Retinal pigment epithelial cell (primary cell): ENCODE measurements at places on chromosomes 6 and 20.

- no peak for DNase-seq
These were observed 27.0 kb upstream of the CCN5 start for GRCh38 chr20:44688053-44688625.

DNA sequence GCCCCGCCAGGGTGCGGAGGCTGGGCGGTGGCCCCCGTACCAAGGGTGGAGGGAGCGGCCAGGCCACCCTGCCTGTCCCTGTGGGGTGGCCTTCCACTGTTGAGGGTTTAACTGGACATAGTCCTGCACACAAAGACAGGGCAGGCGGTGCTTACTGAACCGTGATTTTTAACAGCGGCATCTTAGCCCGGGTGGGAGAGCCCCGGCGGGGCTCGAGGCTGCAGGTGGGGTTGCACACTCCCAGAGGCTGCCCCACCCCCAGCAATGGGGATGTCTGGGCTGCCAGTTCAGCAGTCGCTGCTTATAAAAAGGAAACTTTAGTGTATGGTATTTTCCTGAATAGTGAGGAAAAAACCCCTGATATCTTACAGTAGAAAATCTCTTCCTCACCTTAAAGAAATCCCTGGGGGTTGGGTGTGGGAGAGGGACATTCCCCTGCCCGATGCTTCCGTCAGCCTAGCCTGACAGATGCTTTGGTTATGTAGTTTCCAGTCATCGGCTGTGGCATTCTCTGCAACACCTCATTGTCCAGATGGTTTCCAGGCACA, 79.4 kb downstream of the IRF4 start:
- no peak for DNase-seq

DNA sequence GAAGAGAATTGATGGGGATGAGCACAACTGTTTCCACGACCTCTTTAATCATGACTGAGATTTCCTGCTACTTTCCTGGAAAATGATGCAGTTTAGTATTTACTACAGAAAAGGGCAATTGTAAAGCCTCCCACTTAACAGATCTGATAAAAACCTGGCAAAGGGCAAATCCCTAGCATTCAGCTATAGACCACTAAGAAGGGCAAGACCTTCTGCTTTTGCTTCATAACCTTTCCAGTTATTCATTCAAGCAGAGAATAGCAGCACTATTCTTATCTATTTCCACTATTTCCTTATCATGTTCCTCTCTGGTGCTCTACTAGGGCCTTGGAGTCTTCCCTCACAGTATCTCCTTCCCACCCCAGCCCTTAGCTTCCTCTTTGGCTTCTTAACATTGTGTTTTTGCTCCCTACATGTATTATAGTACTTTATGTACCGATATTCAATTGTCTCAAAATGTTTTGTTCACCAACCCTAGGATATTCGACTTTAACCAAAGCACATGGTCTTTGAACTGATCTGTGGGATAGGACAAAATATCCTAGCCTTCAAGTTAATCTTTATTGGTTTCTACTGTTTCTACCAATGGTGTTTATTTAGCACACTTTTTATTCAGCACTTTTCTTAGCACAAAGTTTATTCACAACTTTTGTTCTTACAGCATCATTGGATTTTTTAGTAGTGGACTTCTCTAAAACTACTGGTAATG, 32.7 kb upstream of the MANEA start:
- no peak for DNase-seq

GRCh38 chr6:33788694-33789549, at the start of gene LEMD2:
LEMD2 (minus strand) TSS chr6:33789130; CDS start chr6:33789116, 14 bp downstream.
- peak; percentile 65 for DNase-seq

DNA sequence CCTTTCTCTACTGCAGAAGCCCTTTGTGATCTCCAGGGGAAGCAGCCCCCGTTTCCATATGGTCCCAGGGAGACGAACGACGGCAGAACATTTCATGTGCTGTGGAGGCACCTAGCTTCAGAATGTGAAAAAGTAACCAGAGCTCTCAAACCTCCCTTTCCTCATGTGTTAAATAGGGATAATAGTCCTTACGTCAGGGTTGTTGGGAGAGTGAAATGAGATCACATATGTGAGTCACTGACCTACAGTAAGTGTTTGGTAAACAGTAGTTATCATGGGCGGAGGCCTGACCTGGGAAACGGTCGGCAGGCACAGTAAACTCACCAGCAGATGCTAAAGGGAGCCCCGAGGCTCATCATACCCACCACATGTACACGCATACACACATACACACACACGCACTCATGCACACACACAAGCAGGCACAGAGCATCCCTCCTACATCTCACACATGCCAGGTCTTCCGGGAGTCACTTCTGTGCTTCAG, 89.7 kb downstream of the LY86 start:
- no peak for DNase-seq

- DNase-seq: no peak
These were observed 17.9 kb downstream of the CARMIL1 start for GRCh38 chr6:25297039-25297441.

GRCh38 chr20:3239026-3239866, at the start of gene SLC4A11:
SLC4A11 (minus strand) TSS chr20:3239190; CDS start chr20:3239137, 53 bp downstream.
- DNase-seq: no peak

DNA sequence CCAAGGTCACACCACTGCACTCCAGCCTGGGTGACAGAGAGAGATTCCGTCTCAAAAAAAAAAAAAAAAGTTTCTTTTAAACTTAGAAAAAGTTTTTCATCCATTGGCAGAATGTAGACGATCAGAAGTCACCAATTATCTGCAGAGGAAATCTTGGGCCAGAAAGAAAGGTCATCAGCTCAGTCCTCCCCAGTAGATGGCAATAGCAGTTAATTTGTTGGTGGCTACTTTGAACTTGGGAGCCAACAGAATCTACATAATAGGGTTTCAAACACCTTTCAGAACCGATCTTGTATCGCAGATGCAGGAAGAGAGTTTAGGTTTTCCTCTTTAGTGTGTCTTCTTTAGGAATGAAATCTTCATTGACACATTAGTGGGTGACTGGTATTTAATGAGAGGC, 41.7 kb downstream of the LBP start:
- no peak for DNase-seq

DNA sequence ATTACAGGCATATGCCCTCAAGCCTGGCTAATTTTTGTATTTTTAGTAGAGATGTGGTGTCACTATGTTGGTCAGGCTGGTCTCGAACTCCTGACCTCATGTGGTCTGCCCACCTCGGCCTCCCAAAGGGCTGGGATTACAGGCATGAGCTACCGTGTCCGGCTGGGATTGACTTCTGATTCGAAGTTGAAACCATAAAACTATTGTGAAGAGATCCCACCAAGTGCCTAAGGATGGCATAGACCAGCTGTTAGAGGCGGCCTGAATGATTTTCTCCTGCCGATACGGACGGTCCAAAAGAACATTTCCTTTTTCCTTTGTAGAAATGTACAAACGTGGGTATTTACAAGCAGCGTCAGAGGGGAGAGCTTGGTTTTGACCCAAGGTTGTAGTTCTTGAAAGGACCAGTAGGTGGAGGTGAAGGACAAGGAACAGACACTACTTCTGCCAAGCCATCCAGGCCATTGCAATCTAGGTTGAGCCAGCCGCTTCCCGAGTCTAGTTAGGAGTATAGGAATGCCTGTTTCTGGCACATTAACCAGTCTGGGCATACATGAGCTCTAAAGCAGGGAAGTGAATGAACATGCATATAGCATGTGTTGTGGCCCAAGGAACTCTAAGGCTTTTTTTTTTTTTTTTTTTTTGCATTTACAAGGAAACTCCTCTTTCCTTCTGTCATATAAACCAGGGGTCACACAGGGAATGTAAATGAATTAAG, 29.0 kb downstream of the MOCS3 start:
- no peak for DNase-seq

DNA sequence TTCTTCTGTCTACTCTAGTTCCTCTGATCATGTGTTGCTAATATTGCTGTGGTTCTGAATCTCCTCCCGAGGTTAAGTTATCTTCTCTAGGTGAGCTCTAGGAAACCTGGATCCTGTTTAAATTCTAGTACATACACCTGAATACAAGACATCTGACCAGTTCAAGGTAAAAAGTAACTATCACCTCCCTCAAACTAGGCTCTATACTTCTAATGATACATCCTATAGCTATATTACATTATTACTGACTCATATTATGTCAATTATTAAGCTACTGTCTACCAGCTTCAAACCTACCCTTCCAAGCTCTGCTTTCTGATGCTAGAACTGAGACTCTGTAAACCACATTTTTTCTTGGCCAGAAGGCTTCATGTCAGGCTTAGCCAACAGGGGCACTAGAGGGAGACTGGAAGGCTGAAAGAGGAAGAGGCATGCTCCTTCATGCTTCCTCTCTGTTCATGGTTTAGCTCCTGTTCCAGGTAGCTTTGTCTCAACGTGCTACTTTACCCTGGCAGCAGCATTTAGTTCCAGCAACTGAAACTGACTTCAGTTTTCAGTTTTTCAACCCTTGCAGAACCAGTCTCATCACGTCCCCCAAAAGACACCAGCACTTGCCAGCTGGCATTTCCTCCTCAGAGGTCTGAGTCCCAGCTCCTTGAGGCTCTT, 148.4 kb upstream of the TOP1 start:
- DNase-seq: no peak

DNA sequence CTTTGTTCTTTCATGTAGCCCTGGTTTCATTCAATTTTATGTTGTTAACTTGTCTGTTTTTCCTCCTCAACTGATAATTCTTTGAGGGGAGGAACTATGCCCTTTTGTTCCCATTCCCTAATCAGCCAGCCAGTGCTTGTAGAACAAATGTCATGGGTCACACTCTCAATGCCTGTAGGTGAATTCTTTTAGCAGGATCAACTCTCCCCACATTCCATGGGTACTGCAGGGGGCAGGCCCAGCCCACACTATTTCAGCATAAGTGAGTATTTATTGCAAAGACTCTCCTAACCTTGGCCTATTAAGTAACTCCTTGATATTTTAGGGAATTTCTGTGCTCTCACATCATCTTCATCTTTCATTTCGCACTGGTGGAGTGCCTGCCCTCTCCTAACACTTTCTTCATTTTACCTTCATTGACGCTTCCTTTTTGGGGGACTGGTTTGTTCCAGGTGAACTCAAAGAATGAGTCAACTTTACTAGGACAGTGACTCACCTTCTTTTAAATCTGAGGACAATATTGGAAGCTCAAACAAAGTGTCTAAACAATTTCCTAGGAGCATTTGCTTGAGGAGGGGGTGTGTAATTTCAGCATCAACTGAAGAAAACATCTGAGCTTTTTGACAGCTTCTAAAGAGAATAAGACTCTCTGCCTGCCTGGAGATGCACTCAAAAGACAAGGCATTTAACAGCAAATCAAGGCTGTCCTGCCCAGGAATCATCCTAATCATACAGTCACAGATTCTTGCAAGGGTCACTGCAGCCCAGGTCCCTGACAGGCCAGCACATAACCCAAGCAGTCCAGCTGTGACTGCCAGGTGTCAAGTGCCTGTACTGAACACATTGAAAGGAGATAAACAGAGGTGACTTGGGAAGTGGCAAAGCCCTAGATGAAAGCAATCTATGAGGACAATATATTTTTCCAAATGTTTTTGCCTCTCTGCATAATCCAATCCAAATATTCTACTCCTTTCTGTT, 263.9 kb upstream of the PRND start:
- no peak for DNase-seq

GRCh38 chr6:99432877-99433276, 7.8 kb upstream of the PNISR start:
- DNase-seq: no peak

DNA sequence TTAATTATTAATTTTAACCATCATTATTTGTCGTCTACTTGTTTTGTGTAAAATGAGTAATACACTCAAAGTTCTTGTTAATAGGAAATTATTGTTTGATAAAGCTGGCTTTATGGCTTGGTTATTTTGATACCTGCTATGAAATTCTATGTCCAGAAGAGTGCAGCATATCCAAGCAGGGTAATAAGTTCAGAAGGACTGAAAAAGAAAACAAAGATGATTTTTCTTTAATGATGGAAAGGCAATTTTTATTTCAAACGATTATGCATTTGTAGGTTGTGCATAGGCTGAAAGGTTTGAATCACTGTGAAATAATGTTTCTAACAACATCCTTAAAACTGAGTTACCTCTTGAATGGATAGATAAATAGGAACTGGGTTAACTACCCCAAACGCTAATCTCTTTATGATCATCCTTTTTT, 1.4 kb upstream of the MAN1A1 start:
- peak; percentile 23 for DNase-seq

- DNase-seq: no peak
These were observed 243.7 kb upstream of the CHD6 start for GRCh38 chr20:41861772-41862422.

DNA sequence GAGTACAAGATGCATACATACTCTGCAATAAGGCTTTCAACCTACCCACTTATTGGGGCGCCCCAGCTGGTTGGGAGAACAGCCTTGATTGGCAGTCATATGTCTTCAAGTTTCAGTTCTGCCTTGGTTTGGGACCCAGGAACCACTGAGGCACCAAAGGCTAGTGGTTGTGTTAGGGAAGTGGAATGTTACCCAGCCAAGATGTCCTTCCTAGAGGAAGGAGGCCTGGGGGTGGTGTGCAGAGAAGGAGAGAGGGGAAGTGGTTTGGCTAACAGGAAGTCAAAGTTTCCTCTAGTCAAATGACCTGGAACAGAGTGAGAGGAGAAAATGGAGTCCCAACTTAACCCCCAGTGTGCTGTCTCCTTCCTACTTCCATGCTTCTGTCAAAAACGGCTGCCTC, 59.4 kb downstream of the CD164 start:
- no peak for DNase-seq

- no peak for DNase-seq
These were observed 30.4 kb downstream of the TGM2 start for GRCh38 chr20:38134427-38135270.

DNA sequence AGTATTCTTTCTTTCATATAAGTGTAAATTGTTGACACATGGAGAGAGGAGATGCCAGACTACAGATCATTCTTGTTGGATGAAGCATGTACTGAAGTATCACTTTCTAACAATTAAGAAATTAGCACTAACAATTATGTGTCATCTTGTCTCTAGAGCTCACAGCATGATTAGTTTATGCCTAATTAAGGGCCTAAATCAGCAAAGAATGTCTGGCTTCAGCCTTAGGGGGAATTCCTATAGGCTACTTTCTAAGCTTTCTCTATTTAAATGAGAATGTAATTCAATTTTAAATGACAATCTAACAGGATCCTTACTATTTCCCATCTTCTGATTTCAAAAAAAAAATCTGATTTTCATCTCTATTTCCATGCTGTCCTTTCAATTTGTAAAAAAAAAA, 371.0 kb downstream of the EPHA7 start:
- no peak for DNase-seq

DNA sequence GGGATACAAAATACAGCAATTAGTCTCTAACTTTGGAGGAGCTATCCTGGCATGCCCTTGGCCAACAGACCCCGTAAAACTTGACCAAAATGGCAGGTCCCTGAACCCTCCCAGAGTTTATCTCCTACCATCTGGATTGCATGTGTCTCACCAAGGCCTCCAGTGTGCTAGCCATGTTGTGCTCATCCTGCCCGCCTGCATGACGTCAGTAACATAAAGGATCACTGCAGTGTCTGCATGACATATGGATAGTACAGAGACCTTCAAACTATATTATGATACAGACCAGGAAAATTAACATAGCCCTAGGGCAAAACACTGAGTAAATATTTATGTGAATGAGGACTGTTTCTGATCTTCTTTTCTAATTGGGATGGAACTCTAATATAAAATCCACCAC, 25.3 kb downstream of the CPXM1 start:
- no peak for DNase-seq

- DNase-seq: no peak
These were observed 365.7 kb upstream of the EPHA7 start for GRCh38 chr6:93784794-93785693.
